Effector CD8-positive, alpha-beta T cell (primary cell): ENCODE measurements at places on chromosomes 1 and 21.

DNA sequence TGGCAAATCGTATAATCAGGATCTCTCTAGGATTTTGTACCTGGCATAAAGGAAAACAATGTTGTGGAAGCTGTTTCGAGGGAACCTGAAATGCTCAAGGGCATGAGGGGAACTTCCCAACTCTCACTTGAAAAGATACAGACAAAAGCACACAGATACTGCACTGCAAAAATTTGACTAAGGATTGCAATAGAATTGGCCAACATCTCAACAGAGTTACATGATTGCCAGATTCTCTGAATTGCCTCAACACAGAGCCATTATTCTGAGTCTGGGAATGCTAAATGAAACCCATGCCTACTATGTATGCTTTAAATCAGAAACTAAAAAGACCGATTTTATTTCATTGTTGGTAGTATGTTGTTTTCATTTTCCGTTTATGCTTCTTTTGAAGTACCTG lies 16.0 kb downstream of the KRTAP19-8 start:
- DNase-seq = no peak

DNA sequence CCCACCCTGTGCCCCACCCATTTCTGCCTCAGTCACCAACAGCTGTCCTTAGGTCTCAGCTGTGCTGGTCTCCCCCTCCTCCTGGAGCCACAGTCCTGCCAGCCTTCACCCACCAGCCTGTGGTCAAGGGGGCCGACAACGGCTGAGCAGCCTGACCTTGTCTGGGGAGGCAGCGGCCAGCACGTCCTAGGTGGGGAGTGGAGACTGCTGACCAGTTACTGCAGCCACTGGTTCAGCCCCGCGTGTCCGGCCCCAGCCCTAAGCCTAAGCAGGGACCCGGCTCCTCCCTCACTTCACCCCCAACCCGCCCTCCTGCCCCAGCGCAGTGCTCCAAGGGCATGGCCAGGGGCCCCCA lies 79.2 kb downstream of the MORN1 start:
- no peak for DNase-seq

- no peak for DNase-seq
These were observed 21.5 kb downstream of the NCAM2 start for GRCh38 chr21:21019681-21020080.

GRCh38 chr1:27552911-27553420 lies 51.0 kb downstream of the AHDC1 start:
- DNase-seq = no peak

DNA sequence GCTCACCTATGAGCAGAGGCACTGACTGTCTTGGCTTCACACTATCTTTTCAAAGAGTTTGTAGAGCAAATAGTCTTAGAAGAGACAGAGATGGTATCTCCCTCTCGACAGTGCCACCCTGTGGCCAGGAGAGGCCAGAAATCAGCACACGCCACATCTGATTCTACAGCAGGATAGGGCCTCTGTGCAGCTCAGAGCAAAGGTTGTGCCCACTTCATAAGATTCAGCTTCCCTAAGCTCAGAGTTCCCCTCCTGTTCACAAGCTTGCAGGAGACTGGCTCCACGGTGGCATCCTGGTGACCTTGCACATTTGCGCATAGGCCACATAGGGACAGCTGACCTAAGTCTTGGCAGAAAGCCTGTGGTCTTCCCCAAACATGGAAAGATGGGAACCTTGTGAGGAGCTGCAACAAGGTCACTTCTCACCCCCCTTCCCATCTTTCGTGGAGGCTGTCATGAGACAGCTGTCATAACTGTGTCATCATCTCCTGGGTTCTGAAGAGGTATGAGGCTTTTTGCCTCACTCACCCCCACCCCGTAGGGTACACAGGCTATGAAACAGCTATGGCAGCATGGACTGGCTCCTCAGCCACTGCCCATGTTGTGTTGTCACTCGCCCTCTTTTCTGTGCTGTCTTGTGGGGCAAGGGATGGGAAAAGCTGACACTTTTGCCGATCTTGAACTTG lies 3.0 kb downstream of the ITLN2 start:
- peak; percentile 43 for DNase-seq

GRCh38 chr1:156841295-156841855 lies 17.5 kb downstream of the INSRR start:
- DNase-seq = no peak

GRCh38 chr1:30727824-30728223 lies 4.4 kb upstream of the MATN1 start:
- no peak for DNase-seq
